ENCODE measurements at places on chromosomes 16 and 17.
A peak's percentile ranks its signal among the peaks of the same experiment; 100 is the strongest.

GRCh38 chr16:69408475-69408874, 15.9 kb upstream of the CYB5B start:
- DNase-seq = no peak

DNA sequence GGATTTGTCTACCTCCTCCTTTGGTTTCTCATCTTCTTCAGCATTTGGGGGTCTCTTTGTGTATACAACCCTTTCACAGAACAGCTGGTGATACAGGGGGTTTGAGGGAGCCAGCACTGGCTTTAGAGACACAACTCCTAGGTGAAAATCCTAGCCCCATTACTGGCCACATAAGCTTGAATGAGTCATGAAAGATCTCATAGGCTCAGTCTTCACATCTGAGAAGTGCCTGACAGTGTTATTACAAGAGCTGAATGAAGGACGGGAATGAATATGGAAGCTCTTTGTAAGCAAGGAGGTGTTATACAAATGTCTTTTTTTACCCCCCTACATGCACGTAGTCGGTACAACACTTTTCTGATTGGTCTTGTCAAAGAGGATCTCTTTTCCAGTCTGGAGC, 1.7 kb upstream of the B4GALNT2 start:
- DNase-seq = no peak

GRCh38 chr17:55811536-55811935, 60.7 kb downstream of the PCTP start:
- no peak for DNase-seq

GRCh38 chr16:88962478-88963152, 14.4 kb downstream of the CBFA2T3 start:
- no peak for DNase-seq

GRCh38 chr17:1505586-1505985, 10.8 kb downstream of the INPP5K start:
- no peak for DNase-seq

- DNase-seq = no peak
Measured at GRCh38 chr17:51107778-51108177, 12.9 kb downstream of the SPAG9 start.

GRCh38 chr17:72737151-72737690, 355.3 kb downstream of the SLC39A11 start:
- DNase-seq = no peak

- DNase-seq = no peak
Measured at GRCh38 chr16:69188716-69189115, 1.8 kb downstream of the SNTB2 start.

DNA sequence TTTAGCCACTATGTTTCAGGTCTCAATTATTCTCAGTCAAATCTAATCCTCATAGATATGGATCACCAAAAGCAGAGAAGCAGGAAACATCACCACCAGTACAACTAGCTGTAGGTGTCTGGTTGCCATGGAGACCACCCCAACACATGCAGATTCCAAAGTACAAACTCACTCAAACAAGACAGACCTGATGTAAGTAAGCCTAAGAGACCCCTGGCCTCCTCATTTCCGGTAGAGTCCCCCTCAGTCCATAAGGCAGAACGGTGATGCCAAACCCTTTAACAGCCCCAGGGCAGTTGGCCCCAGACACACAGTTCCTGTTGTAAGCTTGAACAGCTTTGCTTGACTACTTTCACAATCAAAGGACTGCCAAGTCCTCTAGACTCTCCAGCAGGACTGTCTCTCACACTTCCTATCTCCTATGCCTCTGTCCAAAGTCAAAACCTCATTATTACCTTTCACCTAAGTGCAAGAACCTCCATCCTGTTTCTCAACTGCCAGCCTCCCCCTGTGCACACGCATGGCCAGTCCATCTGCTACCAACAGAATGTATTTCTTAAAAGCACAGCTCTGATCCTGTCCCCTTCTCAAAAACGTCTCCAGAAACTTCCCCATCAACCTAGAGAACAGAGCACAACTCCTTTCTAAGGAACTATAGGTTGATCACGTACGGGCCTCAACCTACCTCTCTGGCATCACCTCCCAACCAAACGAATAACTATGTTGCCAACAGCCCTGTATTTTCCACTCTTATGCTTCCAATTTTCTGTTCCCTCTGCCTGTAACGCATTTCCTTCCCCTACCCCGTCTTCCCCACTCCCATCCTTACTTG, 23.9 kb downstream of the SLC39A11 start:
- no peak for DNase-seq

- no peak for DNase-seq
Measured at GRCh38 chr17:42999003-42999525, 845 bp downstream of the RPL27 start.

DNA sequence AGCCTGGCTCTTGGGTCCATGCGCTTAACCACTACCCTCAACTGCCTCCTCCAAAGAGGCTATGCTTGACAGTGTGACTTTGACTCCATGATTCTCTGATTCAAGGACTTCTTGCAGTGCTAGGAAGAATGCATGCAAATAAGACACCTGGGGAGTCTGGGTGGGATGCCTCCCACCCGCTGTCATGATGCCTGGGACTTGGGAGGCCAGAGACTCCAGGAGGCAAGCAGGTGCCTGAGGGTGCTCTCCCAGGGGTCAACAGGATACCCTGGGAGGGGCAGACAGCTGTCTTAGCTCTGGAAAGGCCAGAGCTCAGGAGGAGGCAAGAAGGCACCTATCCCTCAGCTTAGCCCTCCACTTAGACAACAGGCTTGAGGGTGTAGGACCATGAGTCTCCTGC, 38.4 kb downstream of the SRCIN1 start:
- no peak for DNase-seq

- no peak for DNase-seq
Measured at GRCh38 chr17:79779661-79780365, 1.9 kb downstream of the CBX2 start.

GRCh38 chr16:89690392-89690901, 4.0 kb downstream of the CDK10 start:
- DNase-seq = no peak

- no peak for DNase-seq
Measured at GRCh38 chr17:8746501-8747236, 2.0 kb upstream of the CCDC42 start.

DNA sequence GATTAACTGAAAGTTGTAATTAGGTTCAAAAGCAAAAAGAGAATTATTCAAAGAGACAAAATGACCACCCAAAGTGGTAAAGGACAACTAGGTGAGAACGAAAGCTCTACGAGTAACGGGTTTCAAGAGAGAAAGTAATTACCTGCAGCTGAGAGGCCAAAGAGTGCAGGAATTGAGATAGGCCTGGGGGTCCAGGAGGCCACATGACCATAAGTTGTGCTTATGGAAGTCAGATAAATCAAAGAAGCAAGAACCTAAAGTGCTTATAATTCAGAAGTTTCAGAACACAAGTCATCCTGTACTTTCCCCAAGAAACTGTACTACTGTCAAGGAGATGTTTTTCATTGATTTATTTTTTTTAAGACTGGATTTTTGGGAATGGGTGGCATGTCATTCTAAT, 91.1 kb downstream of the TANGO6 start:
- DNase-seq = no peak

GRCh38 chr17:78172249-78173051, 4.1 kb downstream of the SYNGR2 start:
- DNase-seq = no peak

DNA sequence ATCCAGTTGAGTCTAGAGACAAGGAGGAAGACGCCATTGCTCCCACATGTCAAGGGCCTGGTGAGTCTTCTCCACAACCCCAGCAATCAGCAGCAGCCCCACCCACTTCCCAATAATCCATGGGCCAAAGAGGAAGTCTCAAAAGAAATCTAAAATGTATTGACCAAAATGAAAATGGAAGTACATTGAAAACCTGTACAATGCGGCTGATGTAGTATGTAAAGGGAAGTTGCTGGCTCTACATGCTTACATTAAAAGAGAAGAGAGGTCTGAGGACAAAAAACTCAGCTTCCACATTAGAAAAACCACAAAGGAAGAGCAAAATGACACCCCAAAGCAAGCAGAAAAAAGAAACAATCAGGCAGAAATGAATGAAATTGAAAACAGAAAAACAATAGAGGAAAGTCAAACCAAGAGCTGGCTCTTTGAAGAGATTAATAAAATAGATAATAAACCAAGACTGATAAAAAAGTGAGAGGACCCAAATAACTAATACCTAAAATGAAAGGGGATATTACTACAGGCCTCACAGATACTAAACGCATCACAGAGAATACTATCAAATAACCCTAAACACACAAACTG, 100.6 kb upstream of the METRNL start:
- no peak for DNase-seq

DNA sequence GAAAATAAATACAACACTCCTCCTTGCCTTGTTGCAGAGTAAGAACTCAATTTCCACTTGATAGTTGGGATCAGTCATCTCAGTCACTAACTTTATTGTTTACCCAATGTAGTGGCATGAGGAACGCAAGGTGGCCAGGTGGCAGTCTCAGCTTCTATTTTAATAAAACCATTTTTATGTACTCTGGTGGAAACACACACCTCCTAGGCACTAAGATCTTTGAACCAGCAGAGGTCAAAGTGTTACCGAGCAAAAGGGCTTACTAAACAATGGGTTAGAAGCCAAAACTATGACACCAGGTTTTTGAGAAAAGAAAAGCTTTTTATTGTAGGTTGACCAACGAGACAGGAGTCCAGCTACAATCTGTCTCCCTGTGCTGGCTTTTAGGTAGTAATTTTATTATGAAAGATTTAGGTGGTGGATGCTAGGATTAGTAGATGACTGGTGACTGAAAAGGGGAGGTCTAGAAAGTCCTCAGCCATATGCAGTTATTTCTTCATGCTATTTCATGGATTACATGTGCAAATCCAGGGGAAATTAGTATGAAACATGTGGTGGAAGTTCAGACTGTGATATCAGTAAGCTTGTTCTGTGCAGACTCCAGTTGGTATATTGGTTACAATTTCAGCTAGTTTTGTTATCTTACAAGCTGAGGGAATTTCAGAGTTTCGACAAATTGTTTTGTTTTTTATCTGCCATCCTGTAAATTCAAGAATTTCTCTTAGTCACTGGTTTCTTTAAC, 122.3 kb downstream of the PCTP start:
- DNase-seq = no peak

GRCh38 chr16:31134091-31134571, 1.4 kb downstream of the PRSS8 start:
- DNase-seq = no peak

DNA sequence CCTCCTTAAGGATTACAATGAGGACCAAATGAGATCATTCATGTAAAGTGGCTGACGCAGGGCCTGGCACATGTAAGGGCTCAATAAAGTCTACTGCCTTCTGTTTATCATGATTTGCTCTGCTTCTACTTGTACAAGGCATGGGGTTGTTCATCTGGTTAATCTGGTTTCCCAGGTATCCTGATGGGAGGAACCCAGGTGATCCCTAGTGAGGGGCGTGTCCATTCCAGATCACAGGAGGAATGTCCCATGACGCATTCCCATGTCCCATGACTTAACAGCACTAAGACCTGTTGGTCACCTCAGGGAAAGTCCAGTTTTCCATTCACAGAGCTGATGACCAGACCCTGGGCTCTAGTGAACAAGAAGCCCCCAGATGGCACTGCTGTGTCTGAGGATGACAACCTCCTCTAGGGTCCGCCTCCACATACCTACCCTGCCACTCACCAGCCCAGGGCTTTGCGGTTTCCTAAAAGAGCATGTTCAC, 11.5 kb upstream of the TPPP3 start:
- DNase-seq = no peak

DNA sequence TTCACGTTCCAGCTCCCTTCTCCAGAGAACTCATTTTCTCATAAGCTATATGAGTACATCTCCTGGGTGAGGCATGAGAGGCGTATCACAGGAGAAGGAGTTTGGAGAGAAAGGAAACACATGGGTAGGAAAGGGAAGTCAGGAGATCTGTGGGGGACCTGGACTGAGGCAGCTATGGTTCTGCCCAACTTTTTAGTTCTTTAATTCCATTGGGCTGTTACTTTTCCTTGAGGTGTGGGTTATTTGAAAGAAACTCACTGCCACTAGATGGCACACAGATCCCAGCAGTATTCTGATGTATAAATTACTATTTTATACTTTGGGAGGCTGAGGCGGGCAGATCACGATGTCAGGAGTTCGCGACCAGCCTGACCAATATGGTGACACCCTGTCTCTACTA, 63.6 kb downstream of the NUP93 start:
- DNase-seq = no peak

DNA sequence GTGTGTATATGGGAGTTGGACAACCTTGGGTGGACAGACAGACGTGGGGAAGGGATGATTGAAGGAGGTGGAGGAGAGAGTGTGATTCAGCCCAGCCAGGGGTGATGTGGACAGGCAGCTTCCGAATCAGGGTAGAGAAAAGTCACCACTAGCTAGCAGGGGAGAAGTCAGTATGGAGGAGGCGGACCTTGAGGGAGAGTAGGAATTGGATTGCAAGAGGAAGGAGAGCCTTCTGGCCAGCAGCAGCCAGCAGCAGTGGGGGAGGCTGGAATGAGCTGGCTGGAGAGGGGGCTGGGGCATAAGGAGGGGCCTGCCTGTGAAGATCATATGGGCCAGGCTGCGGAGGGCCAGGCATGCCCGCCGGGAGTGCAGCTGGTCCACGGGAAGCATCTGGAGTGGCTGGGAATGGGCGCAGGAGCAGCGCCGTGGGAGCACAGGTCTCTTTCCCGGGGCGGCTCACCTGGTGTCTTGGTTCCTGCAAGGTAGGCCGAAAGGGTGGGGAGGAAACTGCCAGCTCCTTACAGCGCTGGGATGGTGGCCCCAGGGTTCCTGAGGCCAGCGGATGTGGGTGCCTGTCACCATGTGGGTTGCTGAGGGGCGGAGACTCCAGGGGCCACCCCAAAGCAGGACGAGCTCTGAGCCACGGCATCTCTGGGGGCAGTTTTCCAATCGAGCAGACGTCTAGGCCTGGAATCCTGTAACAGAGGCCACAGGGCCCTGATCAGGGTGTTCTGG, 235.3 kb downstream of the SEC14L1 start:
- DNase-seq = peak; percentile 64

- no peak for DNase-seq
Measured at GRCh38 chr17:2978991-2979390, 84.4 kb downstream of the OR1D5 start.

- DNase-seq = peak; percentile 44
Measured at GRCh38 chr17:56891751-56892150, 22.1 kb downstream of the TRIM25 start.

DNA sequence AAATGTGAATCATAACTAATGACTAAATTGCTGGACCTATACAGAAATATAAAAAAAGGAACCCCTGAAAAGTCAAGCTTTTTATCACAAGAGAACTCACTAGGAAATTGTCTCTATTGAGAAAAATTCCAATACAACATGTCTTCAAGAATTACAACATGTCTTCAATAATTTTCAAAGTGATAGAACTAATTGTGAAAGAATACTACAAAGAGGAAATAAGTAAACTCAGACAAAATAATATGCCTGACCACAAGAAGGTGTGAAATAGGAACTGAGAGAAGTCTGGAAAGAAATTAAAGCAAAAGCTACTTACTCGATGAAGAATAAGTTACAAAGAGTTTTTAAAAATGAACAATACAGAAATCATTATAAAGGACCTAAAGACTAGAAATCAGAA, 29.9 kb upstream of the OR1G1 start:
- DNase-seq = no peak

Measured in effector memory CD8-positive, alpha-beta T cell (primary cell).